ENCODE measurements at places on chromosomes 3 and 15.
A peak's percentile ranks its signal among the peaks of the same experiment; 100 is the strongest.

DNA sequence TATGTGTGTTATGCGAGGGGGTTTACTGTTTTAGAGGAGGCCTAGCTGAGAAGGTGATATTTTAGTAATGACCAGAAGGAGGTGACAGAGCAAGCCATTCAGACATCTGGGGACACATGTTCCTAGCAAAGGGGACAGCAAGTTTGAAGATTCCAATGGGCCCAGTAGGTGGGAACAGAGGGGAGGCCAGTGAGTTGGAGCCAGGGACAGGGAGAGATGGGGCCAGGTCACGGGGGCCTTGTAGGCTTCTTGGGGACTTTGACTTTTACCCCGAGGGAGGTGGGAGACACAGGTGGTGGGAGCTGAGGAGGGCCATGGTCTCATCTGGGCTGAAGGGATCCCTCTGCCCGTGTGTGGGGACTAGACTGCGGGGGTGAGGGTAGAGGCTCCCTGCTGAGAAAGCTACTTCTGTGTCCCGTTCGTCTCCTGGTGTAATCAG, 72.5 kb downstream of the MGLL start:
- DNase-seq = no peak

GRCh38 chr3:60125686-60126085, 1075.9 kb upstream of the CFAP20DC start:
- DNase-seq = no peak

- DNase-seq = no peak
Observed at GRCh38 chr15:40960925-40961324, 7.7 kb downstream of the CHAC1 start.

DNA sequence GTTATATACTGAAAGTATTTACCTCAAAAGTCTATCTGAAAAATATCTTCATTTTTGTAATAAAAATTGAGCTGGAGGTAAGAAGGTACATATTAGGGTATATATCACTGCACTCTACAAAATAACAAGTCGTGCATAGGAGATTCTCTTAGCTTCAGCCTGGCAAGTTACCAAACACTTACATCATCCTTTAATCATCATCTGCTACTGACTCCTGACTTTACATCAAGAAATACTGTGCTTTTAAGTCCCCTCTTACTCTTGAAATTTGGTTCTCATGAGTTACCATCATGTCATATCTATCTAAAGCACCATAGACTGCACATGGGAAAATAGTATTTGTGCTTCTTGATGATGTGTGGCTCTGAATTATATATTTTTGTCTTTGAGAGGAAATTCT, 50.8 kb downstream of the LYSMD4 start:
- no peak for DNase-seq

DNA sequence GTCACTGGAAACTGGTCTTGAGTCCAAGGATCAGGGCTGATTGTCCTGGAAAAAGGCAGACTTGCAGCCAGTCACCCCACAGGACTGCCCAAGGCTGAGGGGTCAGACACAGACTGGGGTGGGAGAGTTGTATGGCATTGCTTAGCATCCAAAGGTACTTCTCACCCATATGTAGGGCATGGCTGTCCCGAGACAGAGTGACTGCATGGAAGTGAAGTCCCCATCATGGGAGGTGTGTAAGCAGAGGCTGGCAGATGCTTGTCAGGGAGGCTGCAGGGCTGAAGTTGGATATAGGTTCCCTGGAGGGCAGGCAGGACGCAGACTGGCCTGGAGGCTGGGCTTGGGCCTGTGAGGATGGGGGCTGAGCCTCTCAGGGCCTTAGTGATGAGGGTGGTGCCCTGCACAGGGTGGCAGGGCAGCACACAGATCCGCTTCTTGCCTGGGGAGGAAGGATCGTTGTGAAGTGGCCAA, 31.1 kb downstream of the PSTPIP1 start:
- no peak for DNase-seq

- no peak for DNase-seq
Observed at GRCh38 chr3:134485075-134485717, 589 bp downstream of the ANAPC13 start.

DNA sequence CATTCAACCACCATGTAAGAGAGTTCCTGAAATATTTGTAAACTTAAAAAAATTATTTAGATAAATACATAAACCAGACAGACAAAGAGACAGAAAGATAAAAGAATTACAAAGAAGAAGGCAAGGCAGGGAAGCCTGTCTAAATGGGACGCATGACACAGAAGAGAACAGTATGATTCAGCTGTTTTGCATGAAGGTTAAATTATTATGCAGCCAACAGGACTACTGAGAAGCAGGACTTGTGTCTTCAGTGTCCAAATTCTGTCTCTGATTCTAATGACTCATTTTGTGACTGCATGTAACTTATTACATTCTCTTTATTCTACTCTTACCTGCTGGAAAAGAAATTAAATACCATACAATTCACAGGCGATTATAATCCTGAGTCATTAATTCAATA, 340.4 kb upstream of the KCNMB2 start:
- no peak for DNase-seq

DNA sequence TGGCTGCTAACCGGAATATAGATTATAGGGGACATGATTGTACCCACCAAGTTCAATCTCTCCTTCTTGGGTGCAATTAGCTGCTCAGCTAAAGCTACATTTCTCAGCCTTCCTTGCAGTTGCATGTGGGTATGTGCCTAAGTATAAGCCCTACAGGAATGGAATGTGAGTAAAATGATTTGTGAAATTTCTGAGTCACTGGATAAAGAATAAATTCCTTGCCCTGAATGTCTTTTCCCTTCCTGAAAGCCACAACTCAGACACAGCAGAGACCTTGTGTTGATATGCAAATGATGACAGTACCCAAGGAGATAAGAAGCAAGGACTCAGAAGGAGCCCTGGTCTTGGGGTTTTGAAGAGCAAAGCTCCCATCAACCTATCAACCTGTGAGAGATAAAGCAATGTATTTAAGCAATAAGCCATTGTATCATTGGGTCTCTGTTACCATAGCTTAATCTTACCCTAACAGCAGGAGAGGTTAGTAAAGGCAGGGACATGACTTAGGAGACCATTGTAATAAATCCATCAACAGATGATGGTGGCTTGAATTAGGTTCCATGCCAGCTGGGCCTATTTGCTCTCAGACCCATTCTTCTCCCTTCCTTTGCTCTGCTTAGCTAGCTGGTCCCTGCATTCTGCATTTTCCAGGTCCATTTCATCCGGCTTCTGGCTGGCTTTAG, 25.6 kb upstream of the ZNF280D start:
- DNase-seq = no peak

- DNase-seq = no peak
Observed at GRCh38 chr3:94069194-94069813, 6.4 kb downstream of the NSUN3 start.

GRCh38 chr15:65856821-65857455, 12.4 kb upstream of the RAB11A start:
- DNase-seq = peak; percentile 56

GRCh38 chr15:62509395-62509958, 344.4 kb upstream of the C2CD4B start:
- no peak for DNase-seq

DNA sequence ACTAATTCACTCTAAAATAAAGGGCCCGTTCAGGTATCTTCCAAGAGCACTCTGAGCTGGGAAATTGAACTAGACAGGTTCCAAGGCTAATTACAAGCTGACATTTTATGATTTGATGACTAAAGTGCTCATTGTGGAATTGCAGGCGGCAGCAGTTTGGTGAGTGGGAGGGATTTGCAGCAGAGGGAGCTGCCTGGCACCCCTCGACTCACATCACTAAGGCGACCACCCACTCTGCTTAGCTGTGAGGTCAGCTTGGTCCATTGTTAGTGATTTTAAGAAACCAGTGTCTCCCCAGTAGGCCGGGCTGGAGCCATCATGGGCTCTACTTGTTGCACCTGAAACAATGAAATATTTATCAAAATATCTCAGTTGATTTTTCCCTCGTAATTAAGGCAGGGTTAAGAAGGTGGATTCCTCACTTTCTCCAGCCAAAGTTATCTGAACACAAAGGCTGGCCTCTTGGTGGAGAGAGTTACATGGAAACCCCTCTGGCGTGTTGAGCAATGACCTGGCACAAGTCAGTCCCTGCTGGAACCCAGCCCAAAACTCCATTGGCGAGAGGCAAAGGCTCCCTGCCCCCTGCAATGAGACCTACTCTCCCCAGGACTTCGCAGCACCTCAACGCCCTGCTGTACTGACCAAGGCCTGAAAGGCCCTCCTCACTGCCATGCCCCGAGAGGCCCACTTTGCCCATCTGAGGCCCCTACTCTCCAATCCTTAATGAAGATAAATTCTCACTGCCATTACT, 65.0 kb upstream of the ATP2B2 start:
- DNase-seq = no peak

DNA sequence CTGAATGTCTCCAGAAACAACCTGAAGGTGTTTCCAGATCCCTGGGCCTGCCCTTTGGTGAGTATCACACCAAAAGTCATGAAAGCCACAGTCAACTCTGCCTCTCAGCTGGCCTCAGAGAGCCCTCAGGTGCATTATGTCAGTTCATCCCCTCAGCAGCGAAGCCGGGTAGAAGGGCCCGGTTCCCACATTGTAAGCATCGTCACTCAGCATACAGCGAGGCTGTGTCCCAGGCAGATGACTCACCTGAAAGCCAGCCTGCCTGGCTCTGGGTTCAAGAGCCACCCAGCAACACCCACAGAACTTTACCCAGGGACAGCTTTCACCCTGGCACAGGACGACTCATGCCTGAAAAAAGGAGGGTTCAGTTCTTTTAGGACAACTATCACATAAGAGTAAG, 91.6 kb downstream of the LRRK1 start:
- DNase-seq = no peak

DNA sequence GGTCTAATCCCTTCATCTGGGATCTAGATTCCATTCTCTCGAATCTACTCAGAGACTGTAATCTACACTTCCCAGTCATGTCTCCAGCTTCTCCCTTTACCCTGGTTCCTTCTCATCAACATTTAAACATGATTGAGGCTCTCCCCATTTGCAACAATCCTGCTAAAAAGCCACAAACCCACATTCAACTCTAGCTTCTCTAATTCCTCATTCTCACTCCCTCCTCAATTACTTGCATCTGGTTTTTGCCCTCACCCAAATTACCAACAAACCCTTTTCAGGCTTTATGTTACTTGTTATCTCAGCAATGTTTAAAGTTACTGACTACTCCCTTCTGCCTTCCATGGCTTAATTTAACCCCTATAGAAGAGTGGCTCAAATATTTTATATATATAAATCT, 11.5 kb downstream of the ETFA start:
- no peak for DNase-seq
